Hematopoietic multipotent progenitor cell treated with erythropoietin and hydrocortisone succinate and interleukin-3 and kit ligand, for 4 days (in vitro differentiated cells): ENCODE measurements at places on chromosomes 4 and X.

DNA sequence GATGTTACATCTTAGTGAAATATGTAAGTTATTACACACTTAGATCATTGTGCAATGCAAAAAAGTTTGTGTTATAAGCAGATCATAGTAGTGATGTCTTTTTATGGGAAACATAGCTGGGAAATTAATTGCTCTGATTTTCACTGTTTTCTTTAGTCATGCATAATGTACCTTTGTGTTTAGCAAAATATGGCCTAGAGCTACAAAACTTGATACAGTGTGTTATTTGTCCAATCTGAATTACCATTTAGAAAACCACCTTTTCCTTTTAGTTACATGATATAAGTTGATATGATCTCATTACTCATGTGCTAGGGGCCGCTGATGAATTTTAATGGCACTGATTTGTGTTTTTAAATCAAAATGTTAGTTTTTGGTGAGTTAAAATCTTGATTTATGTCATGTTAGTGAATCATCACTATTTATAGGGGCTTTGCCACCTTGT is 2.0 kb downstream of the BMPR1B start:
- DNase-seq: no peak

GRCh38 chr4:48722509-48723446 is 57.3 kb downstream of the FRYL start:
- DNase-seq: peak; percentile 28

DNA sequence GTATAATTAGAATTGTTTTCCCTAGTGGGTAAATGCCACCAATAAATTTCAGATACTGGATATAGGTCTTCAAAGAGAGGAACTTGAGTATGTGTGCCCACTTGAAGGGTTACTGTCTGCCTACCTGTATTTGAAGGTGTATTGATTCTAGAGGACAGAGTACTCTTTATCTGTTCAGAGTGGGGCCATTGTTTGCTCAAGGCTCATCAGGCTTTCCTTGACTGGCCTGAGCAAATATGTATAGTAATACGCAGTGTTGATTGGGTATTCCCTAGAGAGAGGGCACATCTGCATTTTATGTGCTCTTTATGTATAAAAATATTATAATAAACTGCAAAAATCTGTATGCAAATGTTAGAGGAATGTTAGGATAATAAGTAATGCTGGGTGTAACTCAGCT is 23.7 kb downstream of the RP2 start:
- DNase-seq: no peak

DNA sequence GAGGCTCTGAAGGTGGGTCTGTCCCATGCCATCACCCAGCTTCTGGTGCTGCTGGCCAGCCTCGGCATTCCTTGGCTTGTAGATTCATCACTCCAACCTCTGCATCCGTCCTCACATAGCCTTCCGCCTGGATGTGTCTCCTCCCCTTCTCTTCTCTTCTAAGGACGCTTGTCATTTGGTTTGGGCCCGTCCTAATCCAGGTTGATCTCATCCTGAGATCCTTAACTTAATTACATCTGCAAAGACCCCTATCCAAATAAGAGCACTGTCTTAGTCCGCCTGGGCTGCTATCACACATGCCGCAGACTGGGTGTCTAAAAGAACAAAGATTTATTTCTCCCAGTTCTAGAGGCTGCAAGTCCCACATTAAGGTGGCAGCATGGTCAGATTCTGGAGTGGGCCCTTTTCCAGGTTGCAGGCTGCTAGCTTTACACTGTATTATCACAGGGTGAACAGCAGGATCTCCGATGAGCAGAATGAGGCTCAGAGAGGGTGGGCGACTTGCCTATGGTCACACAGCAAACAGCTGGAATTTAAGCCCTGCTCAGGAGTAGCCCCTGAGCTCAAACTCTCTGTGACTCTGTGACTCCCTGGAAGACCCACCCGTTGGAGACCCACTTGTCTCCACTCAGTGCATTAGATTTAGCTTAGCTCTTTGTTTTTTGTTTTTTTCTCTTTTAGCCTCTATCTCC is 113.1 kb downstream of the STK32B start:
- DNase-seq: no peak

DNA sequence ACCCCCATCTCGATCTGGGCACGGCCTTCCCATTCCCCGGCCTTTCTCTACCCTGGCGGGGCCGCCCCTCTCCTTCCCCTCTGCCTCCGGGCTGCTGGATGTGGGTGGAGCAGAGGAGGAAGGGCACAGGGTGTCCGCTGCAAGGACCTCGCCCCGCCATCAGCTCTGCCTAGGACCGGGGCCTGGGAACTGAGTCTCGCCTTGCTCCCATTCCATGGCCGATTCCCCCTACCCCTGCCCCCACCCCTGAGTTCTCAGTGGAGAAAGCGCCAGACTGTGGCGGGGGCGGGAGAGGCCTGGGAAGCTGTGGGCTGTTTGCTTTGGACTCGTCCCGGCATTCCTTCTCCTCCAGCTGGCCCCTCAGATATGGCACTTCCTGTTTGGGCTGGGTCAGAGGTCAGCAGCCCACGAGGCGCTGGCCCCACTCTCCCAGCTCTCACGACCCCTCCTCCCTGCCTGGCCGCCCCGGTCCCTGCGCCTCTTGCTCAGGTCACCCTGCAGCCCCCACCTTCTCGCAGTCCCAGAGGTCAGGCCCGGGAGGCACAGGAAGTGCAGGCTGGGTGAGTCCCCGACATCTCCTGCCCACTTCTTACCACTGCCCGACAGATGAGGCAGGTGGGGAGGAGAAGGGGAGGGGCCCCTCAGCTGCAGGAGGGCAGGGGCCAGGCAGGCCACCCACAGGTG is 6.4 kb upstream of the BGN start:
- DNase-seq: no peak

- DNase-seq: no peak
These were observed 135.7 kb upstream of the ANXA10 start for GRCh38 chr4:167956676-167957075.
